ENCODE measurements at places on chromosomes 11 and 22. TPM values are rescaled to one million over a fixed set of nuclear protein-coding genes. Genes with fewer than 3 reads are reported as not detected.
A peak's percentile ranks its signal among the peaks of the same experiment; 100 is the strongest.

GRCh38 chr11:123451183-123451781 is 21.2 kb downstream of the GRAMD1B start:
- no peak for DNase-seq

DNA sequence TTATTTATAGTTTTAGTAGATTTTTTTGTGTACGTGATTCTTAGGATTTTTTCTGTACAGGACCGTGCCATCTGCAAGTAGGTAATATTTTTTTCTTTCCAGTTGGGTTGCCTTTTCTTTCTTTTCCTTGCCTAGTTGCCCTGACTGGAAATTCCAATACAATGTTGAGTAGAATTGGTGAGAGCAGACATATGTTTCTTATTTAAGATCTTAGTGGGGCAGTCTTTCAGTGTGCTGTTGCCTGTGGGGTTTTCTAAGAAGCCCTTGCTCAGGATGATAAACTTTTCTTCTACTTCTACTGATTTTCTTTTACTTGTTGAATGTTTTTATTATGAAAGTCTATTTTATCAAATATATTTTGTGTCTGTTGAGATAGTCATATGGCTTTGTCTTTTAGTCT is 33.0 kb downstream of the ATXN10 start:
- peak; percentile 24 for DNase-seq

- DNase-seq: peak; percentile 95
Measured at GRCh38 chr11:67045314-67045713, 11.3 kb upstream of the RHOD start.

- DNase-seq: peak; percentile 69
Measured at GRCh38 chr22:21866833-21867527, 465 bp downstream of the MAPK1 start.

- DNase-seq: peak; percentile 76
Measured at GRCh38 chr11:9459667-9460321, 1.0 kb upstream of the ZNF143 start.

Gene CCDC15
- 0.97 TPM for total RNA-seq

- no peak for DNase-seq
Measured at GRCh38 chr11:66854231-66854661, 2.6 kb upstream of the LRFN4 start.

GRCh38 chr22:43631846-43632245 is 180.3 kb downstream of the EFCAB6 start:
- DNase-seq: no peak

GRCh38 chr11:12280199-12280837 is 97.1 kb upstream of the PARVA start:
- no peak for DNase-seq

Gene FAM227A
- total RNA-seq: 0.13 TPM

- no peak for DNase-seq
Measured at GRCh38 chr11:44615041-44615755, 49.7 kb downstream of the CD82 start.

DNA sequence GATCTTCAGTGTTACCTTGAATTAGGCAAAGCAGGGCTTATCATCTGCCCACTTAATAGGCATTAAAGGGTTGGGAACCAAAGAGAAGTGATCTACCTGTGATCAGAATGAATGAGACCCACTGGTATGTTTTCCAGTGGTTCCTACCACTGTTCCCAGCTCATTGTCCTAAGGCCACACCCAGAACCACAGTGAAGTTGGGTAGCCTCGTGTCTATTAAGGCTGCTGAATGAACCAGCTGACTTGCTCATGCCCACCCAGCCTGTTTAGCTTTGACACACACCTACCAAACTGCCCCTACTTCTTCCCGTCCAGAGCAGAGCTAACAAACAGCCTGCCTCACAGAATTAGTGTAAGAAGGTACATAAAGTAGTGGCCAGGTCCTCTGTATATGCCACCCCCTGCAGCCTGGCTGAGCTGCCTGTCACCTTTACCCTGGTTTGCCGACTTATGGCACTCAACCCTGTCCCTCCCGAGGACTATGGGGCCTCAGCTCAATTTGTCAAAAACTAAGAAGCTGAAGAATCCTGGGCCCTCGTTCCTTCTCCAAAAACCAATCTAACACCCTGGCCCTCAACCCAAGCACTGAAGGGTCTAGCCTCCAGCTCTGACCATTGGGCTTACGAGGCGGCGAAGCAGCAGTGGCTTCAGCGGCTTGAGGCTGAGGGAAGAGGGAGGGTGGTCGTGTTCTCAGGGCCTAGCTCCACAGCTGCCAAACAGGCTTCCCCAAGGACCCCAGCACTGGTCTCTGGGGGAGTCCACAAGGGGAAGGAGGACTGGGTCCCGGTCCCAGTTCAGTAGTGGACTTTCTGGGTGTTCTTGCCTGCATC is 9.8 kb downstream of the UCP2 start:
- DNase-seq: no peak

DNA sequence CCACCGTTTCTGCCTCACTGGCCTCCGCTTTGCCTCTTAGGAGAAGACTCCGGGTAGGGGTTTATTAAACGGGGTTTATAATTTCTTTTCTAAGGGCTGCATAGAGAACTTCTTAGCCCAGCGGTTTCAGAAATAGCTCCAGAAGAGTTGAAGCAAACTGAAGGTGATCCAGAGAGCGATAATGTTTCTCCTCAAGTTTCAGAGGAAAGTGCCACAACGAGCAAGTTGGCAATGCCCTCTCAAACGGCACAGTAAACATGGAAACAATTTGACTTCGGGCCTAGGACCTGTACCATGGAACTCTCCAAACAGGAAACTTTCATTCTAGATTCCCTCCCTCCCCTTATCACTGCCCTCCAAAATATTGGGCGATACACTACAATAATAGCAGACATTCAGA is 1.0 kb downstream of the ADSL start:
- DNase-seq: no peak

Gene DBX1
- not detected for total RNA-seq

- no peak for DNase-seq
Measured at GRCh38 chr11:14635546-14635945, 8.1 kb upstream of the PDE3B start.

Gene SLC3A2
- 290 TPM for total RNA-seq

DNA sequence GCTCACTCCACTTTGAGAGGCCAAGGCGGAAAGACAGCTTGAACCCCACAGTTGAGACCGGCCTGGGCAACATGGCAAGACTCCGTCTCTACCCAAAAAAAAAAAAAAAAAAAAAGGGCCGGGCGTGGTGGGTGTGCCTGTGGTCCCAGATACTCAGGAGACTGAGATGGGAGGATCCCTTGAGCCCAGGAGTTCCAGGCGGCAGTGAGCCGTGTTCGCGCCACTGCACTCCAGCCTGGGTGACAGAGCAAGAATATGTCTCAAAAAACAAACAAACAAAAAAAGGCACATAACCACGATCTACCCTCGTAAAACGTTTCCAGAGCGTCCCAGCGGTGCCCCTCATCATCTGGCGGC is 861 bp upstream of the RAD9A start:
- no peak for DNase-seq

- peak; percentile 4 for DNase-seq
Measured at GRCh38 chr11:93329936-93330445, 551 bp upstream of the DEUP1 start.

Gene DERL3
- total RNA-seq: 2.3 TPM

Gene C11orf87
- 0.76 TPM for total RNA-seq
